ENCODE measurements at places on chromosomes 5 and 9.
A peak's percentile ranks its signal among the peaks of the same experiment; 100 is the strongest.

DNA sequence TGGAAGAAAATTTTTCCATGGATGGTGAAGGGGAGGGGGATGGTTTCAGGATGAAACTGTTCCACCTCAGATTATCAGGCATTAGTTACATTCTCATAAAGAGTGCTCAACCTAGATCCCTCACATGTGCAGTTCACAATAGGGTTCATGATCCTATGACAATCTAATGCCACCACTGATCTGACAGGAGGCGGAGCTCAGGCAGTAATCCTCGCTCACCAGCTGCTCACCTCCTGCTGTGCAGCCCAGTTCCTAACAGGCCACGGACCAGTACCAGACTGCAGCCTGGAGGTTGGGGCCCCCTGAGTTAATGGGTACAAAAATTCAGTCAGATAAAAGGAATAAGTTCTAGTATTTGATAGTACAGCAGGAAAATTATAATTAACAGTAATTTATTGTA, 337.2 kb downstream of the NPR3 start:
- no peak for DNase-seq

- DNase-seq, result no peak
Measured at GRCh38 chr9:137231372-137232039, 805 bp downstream of the SLC34A3 start.

DNA sequence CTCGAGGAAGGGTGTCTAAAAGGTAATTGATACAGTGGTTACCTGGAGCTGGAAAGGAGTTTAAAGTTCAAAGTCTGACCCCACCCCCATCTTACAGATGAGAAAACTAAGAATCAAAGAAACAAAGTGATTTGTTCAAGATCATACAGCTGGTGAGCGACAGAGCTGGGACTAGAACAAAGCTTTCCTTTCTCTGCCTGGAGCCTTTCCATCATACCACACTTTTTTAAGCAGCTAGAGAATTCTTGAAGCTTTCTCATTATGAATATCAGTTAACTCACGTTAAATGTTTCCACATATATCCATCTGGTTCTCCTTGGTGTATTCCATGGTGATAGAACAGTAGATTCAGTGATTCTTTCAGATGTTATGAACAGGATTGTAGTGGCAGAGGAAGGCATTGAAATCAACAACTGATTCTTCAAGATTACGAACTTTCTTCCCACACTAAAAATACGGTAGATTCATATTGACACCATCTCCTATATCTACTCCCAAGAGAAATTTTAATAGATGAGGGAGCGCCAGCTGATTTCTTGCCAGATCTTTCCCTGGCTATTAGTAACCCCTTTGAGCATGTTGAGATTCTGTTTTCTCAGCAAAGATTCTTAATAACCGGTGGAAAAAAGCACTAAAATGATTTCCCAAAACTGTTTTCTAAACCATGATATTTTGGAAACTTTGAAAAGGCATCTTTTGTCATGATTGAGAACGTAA, 233.7 kb downstream of the ADAMTSL1 start:
- no peak for DNase-seq

- DNase-seq, result no peak
Measured at GRCh38 chr5:29229461-29229860, 1964.0 kb upstream of the CDH6 start.

GRCh38 chr5:125413496-125414274, 667.2 kb upstream of the ZNF608 start:
- DNase-seq, result peak; percentile 18

GRCh38 chr5:111695991-111696390, 61.0 kb downstream of the NREP start:
- no peak for DNase-seq

GRCh38 chr9:94881940-94882339, 155.4 kb downstream of the AOPEP start:
- no peak for DNase-seq

GRCh38 chr5:38538161-38538560, 18.3 kb downstream of the LIFR start:
- DNase-seq, result peak; percentile 46
